ENCODE measurements at places on chromosomes 1 and 21.

DNA sequence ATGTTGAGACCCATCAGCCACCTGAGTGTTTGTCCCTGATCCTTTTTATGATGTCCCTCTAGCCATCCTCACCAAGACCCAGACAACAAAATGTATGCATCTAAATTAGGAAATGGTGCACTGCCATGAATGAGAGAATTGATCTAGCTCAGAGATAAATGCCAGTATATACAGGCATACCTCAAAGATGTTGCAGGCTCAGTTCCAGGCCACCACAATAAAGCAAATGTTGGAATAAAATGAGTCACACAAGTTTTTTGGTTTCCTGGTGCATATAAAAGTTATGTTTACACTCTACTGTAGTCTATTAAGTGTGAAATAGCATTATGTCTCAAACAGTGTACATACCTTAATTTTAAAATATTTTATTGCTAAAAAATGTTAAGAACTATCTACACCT lies 63.9 kb downstream of the CHIA start:
- no peak for DNase-seq

GRCh38 chr1:226891846-226892523 lies 21.6 kb downstream of the PSEN2 start:
- no peak for DNase-seq

DNA sequence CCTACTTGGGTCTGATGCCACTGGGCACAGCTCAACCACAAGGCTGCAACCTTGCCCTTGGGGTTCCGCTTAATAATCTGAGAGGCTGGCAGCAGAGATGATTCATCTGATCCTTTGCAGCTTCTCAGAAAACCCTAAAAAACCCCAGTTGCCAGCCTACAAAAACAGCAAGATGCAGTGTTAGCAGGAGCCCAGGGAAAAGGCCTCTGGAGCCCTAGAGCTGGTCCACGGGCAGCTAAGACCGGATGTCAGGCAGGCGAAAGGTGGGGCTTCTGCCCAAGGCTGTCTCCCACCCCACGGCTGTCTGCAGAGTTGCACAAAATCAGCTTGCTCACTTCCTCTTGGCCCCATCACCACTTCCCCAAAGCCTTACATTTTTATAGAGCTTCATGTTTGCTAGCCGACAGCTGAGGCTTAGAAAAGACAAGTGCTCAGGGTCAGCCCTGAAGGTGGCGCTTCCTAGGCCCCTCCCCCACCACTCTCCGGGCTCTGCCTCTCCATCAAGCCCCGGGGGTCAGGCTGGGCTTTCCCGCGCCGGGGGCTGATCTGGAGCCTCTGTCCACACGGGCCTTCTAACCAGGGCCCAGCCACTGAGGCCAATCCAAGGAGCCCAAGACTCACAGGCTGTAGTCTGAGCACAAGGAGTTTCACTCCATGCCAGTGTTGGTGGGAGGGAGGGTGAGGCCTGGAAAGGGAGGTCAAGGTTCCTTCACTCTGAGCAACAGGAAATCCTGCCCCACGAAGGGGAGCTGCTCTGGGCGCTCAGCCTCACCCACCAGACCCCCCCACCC lies 4.2 kb upstream of the ADORA3 start:
- peak; percentile 60 for DNase-seq

DNA sequence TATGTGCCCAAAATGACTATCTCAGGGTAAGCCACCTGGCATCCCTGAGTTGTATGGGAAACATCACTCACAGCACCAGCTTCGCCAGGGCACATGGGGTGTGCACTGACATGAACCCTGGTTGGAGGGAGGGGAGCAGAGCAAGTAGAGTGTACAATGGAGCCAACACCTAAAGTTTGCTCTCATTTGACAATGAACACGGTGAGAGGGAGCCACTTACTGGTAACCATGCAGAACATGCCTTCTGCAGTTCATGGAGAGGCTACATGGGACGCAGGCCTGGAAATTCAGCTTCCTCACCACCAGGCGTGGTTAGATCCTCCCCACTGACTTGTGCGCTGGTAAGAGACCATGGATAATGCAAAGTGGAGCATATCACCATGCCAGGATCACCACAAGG lies 10.0 kb upstream of the CPLANE2 start:
- no peak for DNase-seq

- no peak for DNase-seq
Observed at GRCh38 chr1:226497991-226498639, 50.4 kb upstream of the STUM start.

DNA sequence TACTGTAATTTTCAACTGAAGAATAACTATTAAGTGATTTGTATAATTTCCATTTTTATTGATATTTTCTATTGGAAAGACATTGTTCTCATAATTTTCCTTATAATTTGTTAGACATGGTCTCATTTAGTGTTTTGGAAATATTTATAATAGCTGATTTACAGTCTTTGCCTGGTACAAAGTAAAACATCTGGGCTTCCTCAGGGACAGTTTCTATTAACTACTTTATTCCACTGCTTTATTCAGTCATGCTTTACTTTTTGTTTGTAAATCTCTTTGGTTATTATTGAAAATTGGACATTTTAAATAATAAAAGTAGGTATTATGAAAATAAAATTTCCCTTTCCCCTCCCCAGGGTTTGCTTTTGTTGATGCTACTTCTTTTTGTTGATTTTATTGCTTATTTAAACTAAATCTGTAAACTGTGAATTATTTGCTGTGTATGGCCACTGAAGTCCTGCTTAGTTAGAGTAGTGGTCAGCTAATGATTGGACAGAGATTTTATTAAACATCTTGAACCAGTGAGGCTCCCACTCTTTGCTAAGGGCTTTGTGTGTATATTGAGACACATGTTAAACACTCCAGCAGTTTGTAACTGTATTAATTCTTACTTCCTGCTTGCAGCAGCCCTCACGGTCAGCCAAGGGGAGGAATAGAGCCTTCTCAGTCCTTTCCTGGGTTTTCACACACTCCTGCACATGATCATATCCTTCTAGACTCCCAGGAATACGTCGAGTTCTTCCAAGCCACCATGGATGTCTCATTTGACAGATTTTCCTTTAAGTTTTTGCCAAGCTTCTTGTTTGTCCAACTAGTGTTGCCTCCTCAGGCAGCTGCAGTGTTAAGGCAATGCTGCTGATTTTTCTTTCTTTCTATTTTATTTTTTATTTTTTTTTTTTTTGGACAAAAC lies 994.6 kb upstream of the PRMT6 start:
- no peak for DNase-seq

Data from activated naive CD8-positive, alpha-beta T cell treated with anti-CD3 and anti-CD28 coated beads for 36 hours (primary cell).